Large intestine (tissue), 12 donors: ENCODE measurements at places on chromosomes 13 and 19.
A peak's percentile ranks its signal among the peaks of the same experiment; 100 is the strongest.

- peak; percentile 88 for DNase-seq
Observed at GRCh38 chr13:21670883-21671619, at the start of gene FGF9. TSS of gene FGF9 (plus strand) at chr13:21671073. CDS start at chr13:21671913, 840 bp downstream.

- no peak for DNase-seq
Observed at GRCh38 chr19:18893587-18894253, 2.2 kb downstream of the CERS1 start.

DNA sequence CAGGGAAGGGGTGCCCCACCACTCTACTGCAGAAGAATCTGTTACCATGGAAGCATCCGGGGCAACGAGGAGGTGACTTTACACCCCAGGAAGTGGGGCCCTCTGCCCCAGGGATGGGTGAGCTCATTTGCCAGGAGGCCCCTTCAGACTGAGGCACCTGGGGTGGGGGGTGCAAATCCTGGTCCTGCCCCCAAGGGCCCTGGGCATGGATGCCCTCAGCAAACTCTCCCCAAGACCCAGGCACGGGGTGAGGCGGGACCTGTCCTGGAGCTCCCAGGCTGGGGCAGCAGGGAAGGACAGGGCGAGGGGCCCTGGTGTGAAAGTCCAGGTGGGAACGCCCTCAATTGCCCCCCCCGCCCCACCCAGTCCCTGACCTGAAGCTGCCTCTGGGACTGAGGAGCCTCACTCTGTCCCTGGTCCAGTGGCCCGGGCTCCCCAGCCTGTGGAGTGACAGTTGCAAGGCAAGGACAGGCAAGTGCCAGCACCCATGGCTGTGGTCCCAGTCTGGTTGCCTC, 52.5 kb downstream of the C1QTNF9 start:
- DNase-seq, result peak; percentile 42

GRCh38 chr19:53549340-53549739, 11.4 kb downstream of the ZNF331 start:
- no peak for DNase-seq

- DNase-seq, result no peak
Observed at GRCh38 chr13:75897386-75897785, 261.3 kb downstream of the LMO7 start.

GRCh38 chr13:112973577-112973951, 4.5 kb downstream of the MCF2L start:
- DNase-seq, result no peak

- no peak for DNase-seq
Observed at GRCh38 chr19:30006207-30006606, 64.2 kb downstream of the URI1 start.

DNA sequence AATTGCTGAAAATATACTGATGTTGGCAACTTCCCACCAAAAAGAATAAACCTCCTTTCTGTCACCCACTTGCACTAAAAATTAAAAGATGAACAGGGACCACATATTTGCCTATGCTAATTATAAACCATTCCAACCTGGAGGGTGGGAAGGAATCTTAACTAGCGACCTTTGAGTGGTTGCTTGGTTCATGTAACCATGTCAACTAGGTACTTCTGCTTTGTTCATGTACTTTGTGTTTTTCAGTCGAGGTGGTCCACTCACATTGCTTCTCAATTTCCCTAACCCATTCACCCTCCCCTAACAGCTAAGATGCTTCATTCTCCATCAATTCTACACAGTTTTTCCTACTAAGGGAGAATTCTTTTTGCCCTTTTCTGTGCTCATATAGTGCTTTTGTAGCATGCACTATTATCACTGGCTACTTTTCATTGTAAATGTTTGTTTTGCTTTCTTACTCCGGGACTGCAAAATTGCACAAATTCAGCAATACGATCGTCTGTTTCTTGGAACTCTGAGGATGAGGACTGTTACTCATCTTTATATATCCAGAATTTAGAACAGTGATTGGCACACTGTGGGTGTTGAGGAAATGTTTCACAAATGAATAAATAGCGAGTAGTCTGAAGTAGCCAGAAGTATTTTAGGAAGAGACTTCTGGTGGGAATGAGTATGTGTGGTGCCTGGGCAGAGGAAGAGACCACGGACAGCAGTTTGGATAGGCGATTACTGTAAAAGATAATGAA, 187.5 kb downstream of the GPC6 start:
- DNase-seq, result no peak

- DNase-seq, result no peak
Observed at GRCh38 chr13:26677156-26677555, 83.4 kb downstream of the GPR12 start.

DNA sequence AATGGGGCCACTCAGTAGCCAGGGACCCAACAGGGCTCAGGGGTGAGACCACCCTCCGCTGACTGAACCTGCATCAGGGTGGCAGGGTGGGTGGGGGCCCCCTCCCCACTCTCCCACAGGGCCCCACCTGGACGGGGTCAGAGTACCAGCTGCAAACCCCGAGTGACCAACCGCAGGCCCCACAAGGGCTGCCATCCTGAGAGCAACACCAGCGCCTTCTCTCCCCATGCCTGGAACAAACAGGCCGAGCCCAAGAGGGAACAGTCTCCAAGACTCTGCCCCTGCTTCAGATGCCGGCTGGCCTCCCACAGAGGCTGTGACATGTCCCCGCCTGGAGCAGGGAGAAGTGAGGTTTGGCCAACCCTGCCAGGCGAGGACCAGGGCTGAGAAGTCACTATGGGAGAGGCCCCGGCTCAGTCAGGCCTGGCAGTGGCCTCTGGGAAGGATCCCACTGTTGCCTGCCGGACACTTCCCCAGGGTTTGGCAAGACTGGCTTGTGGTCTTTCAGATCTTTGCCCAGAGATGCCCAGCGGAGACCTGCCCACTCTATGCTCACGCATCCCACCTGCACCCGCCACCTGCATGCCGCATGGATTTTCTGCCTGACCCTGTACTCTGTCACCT, 27.2 kb downstream of the MPND start:
- no peak for DNase-seq

DNA sequence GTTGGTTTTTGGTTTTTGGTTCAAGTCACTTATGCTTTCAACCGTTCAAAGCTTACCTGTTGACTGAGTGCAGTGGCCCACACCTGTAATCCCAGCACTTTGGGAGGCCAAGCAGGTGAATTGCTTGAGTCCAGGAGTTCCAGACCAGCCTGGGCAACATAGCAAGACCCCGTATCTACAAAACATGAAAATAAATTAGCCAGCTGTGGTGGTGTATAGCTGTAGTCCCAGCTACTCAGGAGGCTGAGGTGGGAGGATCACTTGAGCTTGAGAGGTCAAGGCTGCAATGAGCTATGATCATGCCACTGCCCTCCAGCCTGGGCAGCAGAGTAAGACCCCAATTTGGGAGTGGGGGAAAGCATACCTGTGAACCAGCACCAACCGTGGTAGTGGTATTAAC, 43.7 kb downstream of the PEX11G start:
- no peak for DNase-seq

- peak; percentile 87 for DNase-seq
Observed at GRCh38 chr19:6056801-6057650, 53.3 kb downstream of the RFX2 start.

GRCh38 chr13:73158851-73159250, 100.0 kb downstream of the KLF5 start:
- DNase-seq, result no peak

- no peak for DNase-seq
Observed at GRCh38 chr19:48121909-48122371, 11.3 kb upstream of the PLA2G4C start.

GRCh38 chr13:97367016-97367822, 66.8 kb upstream of the RAP2A start:
- DNase-seq, result no peak

- no peak for DNase-seq
Observed at GRCh38 chr19:45409557-45409920, 3.1 kb downstream of the POLR1G start.

- DNase-seq, result no peak
Observed at GRCh38 chr13:104785952-104786351, 1719.7 kb upstream of the SLC10A2 start.
